Large intestine (tissue), 12 donors: ENCODE measurements at places on chromosomes 7 and 10. TPM values are rescaled to one million over a fixed set of nuclear protein-coding genes. Genes with fewer than 3 reads are reported as not detected.

MSMB gene
- polyA plus RNA-seq: 0.25 TPM

- no peak for DNase-seq
Observed at GRCh38 chr7:103346396-103346795, 1.0 kb upstream of the PSMC2 start.

CALCR gene
- polyA plus RNA-seq: 0.34 TPM

PRPS1L1 gene
- polyA plus RNA-seq: not detected

- no peak for DNase-seq
Observed at GRCh38 chr7:18064242-18064838, 36.7 kb upstream of the PRPS1L1 start.

GRCh38 chr10:23192712-23193434 lies 761 bp downstream of the PTF1A start:
- no peak for DNase-seq

HILPDA gene
- polyA plus RNA-seq: 17.3 TPM

DNA sequence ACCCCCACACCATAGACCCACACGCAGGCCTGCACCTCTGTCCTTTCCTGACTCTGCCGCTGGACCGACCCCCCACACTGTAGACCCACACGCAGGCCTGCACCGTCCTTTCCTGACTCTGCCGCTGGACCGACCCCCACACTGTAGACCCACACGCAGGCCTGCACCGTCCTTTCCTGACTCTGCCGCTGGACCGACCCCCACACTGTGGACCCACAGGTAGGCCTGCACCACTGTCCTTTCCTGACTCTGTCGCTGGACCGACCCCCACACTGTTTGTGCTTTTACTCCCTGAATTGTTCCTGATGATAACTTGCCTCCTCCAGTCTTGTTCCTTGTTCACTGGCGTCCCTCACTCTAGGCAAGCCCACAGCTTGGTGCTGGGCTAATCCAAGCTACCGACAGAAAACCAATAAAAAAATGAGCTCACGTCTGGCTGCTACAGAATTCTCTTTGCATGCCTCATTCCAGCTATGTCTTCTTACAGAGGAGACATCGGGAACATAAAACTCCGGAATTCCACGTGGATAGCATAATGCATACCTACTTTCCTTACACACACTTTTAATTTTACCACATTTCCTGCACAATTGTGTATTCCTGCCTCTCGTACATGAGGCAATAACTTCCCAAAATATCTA lies 494.3 kb downstream of the PTPRN2 start:
- no peak for DNase-seq

GRCh38 chr10:92241158-92241500 lies 49.7 kb downstream of the CPEB3 start:
- peak; percentile 50 for DNase-seq

- DNase-seq: peak; percentile 3
Observed at GRCh38 chr7:129390314-129390713, 43.9 kb upstream of the STRIP2 start.

DNA sequence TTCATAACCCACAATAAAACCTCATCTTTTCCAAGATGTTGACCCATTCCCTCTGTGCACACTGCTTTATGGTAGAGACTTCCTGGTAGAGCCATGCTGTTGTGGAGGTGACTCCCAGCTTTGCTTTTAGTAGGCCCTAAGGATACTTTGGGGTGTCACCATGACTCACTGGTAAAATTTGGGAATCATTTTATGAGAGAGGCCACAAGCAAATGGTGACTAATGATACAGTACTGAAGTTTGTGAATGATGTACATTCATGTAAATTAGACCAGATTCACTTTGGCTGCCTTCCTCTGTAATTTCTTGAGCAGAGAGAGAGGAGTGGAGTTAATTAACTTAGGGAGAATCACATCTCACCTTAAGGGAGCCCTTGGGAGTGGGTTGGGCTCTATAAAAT lies 686.5 kb downstream of the LRMDA start:
- no peak for DNase-seq

GRCh38 chr7:54811846-54812254 lies 52.8 kb upstream of the SEC61G start:
- no peak for DNase-seq

GRCh38 chr10:119281581-119282071 lies 74.3 kb downstream of the GRK5 start:
- DNase-seq: no peak

C10orf67 gene
- 0.27 TPM for polyA plus RNA-seq

DNA sequence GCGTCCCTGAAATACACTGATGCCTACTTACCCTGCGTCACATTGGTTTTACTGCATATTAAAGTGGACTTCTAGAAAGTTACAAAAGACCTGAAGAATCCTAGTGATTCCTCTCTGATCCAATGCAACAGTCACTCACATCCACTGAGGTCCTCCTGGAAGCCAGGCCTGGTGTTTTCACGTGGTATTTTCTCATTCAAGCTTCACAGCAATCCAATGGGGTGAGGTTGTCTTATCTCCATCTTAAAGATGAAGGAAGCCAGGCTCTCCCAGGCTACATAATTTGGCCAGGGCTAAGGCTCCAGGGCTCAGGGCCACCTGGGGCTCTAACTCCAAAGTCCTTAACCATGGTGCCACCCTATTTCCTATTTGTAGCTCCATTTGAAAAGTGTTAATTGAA lies 126.3 kb upstream of the SFMBT2 start:
- no peak for DNase-seq

DNA sequence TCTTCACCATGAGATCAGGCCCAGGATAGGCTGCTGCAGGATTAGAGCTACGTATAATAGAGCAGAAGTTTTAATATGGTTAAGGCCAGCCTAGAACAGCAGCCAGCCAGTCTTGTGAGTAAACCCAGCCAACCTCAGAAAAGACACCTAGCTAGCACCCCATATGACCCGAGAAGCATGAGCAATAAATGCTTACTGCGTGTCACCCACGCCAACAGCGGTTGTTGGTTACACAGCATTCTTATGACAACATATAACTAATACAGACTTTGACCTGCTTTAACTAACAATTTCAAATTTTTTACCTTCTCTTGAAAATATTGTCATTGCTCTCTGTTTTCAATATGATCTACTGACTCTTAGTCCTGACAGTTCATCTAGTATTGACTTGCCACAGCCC lies 105.7 kb downstream of the HBP1 start:
- peak; percentile 23 for DNase-seq

GRCh38 chr10:102677331-102678067 lies 33.2 kb downstream of the TRIM8 start:
- no peak for DNase-seq

YAE1 gene
- polyA plus RNA-seq: 50.2 TPM

GRCh38 chr10:50885097-50885859 lies at the start of gene A1CF:
A1CF (minus strand) TSS chr10:50885627; CDS start chr10:50859940, 25,687 bp downstream.
- peak; percentile 88 for DNase-seq

DNA sequence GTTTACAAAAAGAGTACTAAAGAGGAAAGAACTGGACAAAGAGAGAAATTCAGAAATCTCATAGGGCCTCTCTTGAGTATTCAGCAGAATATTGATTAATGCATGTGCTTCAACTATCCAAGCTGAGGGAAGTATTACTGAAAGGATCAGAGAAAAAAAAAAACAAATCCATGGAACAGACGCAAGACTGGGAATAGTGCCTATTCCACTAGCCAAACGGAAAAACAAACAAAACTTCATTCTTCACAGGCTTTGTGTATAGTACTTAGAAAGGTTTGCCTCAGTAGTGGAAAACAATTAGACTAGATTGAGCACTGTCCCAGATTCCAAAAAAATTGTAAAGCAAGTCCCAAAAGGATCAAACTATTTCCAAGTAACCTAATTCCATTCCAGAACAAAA lies 106.2 kb downstream of the TFEC start:
- DNase-seq: no peak
